ENCODE measurements at places on chromosomes 1 and 21.

- no peak for DNase-seq
These were observed 26.6 kb upstream of the COL18A1 start for GRCh38 chr21:45378258-45378966.

DNA sequence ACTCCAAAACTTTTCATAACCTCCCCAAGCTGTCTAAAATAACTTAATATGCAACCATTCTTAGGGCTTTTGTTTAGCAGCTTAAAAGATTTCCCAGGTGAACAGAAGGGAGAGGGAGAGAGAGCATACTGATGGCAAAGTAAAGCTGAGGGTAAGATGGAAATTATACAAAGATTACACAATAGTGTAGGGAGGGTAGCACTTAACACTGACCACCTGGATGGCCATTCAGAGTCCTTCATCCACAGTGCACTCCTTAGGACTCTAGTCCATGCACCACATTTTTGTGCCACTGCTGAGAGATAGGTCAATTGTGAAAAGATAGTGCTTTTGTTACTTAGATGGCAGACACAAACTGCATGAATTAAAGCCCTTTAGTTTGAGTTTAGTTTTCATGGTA lies 574.6 kb downstream of the LMO4 start:
- DNase-seq, result no peak

- no peak for DNase-seq
These were observed 10.5 kb downstream of the C1orf198 start for GRCh38 chr1:230857822-230858221.

- peak; percentile 15 for DNase-seq
These were observed 6.7 kb downstream of the C1orf115 start for GRCh38 chr1:220696863-220697231.

DNA sequence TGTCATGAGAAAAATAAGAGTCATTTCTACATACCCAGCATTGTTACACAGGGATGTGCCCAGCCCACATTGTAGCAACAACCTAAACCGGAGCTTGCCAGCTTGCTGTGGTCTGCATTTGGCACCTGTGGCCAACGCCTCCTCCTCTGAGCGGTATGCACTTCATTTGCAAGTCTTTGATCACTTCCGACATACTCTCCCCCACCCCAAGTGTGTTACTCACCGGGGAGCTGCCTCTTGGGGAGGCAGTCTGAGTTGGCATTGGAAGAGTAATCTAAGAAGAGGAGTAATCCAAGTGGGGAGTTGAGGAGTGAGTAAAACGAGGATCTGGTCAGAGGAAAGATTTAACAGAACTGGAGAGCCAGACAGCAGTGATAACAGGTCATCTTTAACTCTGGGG lies 3.8 kb downstream of the BCL9 start:
- DNase-seq, result peak; percentile 65

DNA sequence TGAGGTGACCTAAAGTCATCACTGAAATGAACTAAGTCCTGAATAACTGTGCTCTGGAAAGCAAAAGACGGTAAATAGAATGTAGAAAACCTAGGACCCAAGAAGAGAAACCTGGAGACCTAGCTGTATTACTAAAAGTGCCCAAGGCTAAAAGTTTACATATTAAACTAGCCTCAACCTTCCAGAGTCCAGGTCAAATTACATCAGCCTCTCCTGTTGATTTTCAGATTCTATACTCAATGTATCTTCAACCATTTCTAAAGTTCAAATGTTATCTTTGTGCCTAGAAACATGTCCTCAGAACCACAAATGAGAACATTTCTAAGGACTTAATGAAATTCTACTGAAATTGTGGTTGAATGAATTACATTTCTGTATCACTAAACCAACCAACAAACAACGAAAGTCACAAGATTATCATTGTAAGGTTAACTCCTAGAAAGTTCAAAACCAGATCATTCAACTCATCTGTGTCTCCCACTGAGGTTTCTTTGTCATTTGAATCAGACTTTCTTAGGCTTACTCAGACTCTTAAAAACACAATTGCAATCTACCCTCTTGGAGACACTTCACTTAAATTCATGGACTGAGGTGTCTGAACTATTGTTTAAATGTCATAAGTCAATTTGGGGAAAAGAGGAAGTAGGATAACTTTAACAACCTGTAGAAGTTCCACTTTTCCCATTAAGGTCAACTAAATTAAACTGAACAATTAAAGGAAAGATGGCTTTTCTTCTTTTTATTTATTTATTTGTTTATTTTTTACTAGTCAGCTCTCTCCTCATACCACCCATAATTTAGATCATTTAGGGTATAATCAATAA lies 207.7 kb downstream of the BARHL2 start:
- DNase-seq, result no peak

DNA sequence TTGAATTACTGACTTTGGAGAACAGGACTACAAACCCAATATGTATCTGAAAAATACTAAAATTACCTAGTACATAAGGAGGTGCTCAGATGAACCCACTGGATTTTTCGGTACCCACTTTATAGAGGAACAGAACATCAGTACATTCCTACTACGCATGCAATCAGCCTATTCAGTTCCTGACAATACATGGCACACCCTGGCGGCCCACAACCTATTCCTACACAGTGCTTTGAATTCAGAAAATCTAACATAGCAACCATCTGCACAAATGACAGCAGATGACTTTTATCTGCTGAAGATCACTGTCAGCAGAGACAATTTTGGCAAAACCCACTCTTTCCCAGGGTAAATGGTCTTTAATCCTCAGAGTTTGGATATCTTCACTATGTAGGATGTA lies 257.1 kb upstream of the GREM2 start:
- no peak for DNase-seq

- DNase-seq, result peak; percentile 90
These were observed at the start of gene SYTL1 for GRCh38 chr1:27341525-27342252. TSS of gene SYTL1 (plus strand) at chr1:27342022. CDS start at chr1:27345335, 3,313 bp downstream.

- DNase-seq, result no peak
These were observed 4.4 kb downstream of the TGFB2 start for GRCh38 chr1:218349348-218350034.

DNA sequence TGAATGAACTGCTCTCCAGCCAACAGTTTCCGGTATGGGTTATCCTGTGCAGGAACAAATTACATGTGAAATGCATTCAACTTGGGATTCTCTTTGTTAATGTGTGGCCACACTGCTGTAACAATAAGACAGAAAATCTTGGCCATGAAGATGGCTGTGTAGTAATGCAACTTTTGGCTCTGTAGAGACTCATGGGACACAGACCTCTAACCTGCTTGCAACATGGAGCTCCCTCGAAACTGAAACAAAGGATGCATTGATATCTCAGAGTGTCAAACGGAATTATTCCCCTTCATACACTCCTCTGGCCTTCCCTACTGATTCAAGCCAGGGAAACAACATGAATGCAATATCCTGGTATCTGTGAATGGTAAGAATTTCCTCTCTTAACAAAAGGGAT lies 559.3 kb upstream of the ZRANB2 start:
- DNase-seq, result no peak

- no peak for DNase-seq
These were observed 86.7 kb downstream of the PTPN14 start for GRCh38 chr1:214464445-214465287.

DNA sequence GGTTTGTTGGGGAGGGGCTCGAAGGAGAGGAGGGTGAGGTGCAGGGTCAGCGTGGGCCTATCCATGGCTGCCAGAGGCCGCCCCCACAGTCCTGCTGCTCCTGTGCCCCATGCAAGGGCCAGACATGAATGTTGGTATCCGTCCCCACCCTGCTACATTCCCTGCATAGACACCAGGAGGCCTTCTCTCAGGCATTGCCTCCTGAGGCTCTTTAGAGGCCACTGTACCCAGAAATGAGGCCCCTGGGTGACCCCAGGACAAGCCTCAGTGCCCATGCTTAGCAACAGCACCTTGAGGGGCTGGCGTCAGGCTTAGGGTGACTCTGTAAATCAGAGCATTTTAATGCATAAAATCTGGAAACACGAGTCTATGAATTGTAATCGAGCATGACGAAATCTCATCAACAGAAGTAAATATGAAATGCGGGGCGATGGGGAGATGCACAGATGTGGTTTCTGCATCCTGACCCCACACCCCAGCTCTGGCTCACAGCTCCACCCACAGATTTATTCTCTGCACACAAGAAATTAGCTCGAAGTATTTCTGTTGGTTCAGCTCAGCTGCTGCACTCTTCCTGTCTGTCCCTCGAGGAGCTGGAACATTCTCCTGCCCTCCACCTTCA lies 124.0 kb upstream of the CSF3R start:
- no peak for DNase-seq

DNA sequence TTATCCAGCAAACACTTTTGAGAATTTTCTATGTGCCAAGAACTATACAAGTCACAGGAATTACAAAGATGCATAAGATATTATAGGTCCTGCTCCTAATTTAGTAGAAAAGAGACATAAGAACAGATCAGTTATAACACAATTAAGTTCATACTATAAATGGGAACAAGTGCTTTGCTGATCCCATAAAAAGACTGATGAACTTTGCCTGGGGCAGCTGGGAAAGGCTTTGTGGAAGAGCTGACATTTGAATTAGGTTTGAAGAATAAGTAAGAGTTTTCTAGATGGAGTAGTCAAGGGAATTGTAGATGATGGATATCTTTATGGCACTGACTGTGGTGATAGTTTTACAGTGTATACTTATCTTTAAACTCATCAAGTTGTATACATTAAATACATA lies 76.5 kb downstream of the VCAM1 start:
- no peak for DNase-seq

- DNase-seq, result no peak
These were observed 30.4 kb upstream of the TMEM61 start for GRCh38 chr1:54950006-54950368.
